ENCODE measurements at places on chromosomes 6 and 20.

- no peak for DNase-seq
These were observed 50.2 kb downstream of the TBC1D7 start for GRCh38 chr6:13278164-13278563.

DNA sequence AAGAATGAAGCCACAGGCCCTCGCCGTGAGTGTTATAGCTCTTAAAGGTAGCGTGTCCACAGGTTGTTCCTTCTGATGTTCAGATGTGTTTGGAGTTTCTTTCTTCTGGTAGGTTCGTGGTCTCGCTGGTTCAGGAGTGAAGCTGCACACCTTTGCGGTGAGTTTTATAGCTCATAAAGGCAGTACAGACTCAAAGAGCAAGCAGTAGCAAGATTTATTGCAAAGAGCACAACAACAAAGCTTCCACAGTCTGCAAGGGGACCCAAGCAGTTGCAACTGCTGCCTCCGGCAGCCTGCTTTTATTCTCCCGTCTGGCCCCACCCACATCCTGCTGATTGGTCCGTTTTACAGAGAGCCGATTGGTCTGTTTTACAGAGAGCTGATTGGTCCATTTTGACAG lies 5.2 kb downstream of the HIVEP1 start:
- DNase-seq, result no peak

GRCh38 chr6:117771403-117771802 lies 96.1 kb downstream of the NUS1 start:
- DNase-seq, result no peak

DNA sequence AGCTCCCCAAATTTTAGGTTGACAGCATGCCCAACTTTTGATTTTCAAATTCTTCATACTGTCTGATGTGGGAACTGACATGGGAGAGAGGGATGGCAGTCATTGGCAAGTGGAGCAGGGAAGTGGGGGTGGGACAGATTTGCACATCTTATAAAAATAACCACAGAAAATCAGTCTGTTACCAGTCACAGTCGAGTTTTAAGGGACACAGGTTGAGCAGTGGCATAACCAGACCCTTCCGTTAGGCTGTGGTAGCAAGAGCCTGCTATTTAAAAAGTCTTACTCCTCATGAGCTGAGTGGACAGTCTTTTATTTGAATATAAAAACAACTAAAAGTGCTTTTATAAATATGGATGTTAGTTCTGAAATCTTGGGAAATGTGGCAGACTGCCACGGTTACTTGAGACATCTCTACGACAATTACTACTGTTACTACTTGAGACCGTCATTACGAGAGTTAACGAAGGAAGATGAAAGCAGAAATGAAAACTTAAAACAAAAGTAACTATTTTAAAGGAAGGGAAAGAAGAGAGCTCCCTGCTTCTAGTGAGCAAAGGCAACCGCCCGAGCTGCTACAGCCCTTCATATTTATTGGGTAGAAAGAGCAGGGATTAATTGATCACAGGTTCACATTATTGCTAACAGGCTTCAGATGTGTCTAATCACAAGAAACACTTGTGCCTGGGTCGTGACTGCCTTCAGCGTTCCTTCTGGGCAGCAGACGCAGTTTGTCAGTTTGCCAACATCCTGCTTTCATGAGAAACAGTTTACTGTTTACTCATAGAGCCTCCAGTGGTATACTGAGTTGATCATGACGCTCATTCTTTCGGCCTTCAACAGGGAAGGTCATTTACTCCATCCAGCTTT lies 71.3 kb downstream of the EFHC1 start:
- DNase-seq, result no peak

GRCh38 chr20:53642196-53643030 lies 48.8 kb upstream of the ZNF217 start:
- no peak for DNase-seq

GRCh38 chr6:142551274-142551811 lies 249.5 kb downstream of the ADGRG6 start:
- DNase-seq, result no peak

GRCh38 chr6:138502546-138502945 lies 3.3 kb upstream of the NHSL1 start:
- DNase-seq, result no peak

DNA sequence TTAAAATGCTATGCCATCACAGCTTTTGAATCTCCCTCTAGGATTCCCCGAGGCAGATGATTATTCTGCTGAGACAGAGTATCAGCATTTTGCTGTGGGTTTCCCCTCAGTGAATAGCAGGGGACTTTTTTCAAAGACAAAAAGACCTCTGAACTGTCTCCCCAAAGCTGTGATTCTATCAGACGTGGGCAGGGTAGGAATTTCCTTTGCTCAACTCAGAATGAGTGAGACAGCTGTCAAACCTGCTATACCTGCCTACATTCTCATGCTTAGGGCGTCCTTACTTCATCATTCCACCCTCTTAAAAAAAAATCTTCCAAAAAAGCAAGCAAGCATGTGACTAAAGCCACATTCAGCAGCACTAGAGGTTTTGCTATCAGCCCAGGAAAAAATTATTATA lies 147.6 kb upstream of the FAM83B start:
- no peak for DNase-seq

DNA sequence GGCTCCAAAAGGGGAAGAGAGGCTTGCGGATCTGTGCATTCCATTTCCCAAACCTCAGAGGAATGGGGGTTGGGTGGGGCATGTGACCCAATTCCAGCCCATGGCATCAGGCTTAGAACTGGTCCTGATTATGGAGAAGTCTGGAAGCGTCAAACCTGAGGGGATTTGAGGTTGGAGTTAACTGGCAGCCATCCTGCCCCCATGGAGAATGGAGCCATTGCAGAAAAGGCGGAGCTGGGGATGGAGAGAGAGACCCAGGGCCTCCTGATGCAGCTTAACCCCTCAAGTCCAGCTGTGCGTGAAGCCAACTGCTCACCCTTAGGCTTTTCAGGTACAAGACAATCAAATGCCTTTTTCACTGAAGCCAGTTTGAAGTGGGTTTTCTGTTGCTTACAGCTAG lies 9.9 kb upstream of the SDCBP2 start:
- DNase-seq, result no peak

DNA sequence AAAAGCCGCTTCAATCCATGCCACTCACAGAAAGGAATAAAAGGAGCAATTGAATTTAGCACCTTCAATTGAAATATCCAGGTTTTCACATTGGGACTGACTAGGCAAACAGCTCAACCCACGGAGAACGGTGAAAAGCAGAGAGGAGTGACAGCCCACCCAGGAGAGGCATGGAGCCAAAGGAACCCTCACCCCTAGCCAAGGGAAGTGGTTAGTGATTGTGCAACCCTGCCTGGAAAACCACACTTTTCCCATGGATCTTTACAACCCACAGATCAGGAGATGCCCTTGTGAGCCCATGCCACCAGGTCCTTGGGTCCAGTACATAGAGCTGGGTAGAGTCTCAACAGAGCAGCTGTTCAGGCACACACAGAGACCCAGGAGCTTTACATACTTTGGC lies 911.8 kb downstream of the EPHA7 start:
- no peak for DNase-seq

DNA sequence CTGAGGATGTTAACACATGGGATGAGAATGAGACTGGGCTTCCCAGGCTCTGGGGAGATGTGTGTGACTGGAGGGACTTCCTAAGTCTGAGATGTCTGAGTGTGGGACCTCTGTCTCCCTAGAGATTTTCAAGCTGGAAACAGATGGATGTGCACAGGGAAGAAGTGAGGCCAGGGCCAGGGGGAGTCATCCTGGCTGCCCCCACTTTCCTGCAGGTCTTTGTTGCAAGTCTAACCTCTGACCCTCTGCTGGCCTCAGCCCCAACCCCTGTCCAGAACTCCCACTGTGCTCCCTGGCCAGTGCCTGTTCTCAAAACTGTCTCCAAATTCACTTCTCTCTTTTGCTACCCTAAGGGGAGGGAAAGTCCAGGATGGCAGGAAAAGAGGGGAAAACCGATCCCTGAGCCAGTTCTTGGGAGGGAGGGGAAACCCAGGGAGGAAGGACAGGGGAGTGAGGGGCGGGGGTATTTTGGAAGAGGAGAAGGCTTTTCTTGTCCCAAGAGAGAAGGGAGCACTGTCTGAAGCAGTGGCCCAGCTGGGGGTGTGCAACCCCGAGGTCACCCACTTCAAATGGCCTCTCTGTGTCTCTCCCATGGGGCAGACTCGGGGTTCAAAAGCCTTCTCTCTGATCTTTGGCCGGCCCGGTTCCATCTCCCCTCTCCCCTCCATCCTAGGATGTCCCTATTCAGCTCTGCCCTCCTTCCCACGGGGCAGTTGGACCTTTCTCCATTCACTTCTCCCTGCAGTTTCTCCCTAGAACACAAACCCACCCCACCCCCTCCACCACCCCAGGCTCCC lies 3.1 kb downstream of the PPP1R18 start:
- no peak for DNase-seq

GRCh38 chr20:47392721-47393073 lies 36.2 kb upstream of the ZMYND8 start:
- no peak for DNase-seq

GRCh38 chr6:117074672-117075071 lies 190.7 kb upstream of the VGLL2 start:
- DNase-seq, result no peak

- no peak for DNase-seq
These were observed 21.4 kb downstream of the TTBK1 start for GRCh38 chr6:43264599-43265145.

GRCh38 chr6:166365221-166365620 lies 17.5 kb downstream of the MPC1 start:
- DNase-seq, result no peak

DNA sequence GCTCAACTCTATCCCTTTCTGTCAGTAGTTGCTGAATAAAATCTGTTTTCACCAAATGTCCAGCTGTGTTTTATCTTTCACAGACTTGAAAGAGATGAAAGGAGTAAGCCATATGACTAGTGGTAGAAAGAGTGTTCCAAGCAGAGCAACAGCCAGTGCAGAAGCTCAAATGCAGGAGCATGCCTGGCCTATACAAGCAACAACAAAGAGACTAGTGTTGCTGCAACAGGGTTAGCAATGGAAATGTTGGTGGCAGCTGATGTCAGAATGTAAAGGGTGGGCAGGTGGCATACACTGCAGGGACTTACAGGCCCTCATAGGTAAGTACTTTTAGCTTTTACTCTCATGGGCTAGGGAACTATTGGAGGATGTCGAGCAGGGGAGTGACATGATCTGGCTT lies 5.2 kb upstream of the HINT3 start:
- no peak for DNase-seq

GRCh38 chr20:50837532-50838321 lies 42.9 kb downstream of the BCAS4 start:
- no peak for DNase-seq

GRCh38 chr6:25730907-25731306 lies 23.6 kb upstream of the SLC17A4 start:
- DNase-seq, result no peak

- DNase-seq, result no peak
These were observed 9.8 kb downstream of the MAPK13 start for GRCh38 chr6:36139991-36140710.

DNA sequence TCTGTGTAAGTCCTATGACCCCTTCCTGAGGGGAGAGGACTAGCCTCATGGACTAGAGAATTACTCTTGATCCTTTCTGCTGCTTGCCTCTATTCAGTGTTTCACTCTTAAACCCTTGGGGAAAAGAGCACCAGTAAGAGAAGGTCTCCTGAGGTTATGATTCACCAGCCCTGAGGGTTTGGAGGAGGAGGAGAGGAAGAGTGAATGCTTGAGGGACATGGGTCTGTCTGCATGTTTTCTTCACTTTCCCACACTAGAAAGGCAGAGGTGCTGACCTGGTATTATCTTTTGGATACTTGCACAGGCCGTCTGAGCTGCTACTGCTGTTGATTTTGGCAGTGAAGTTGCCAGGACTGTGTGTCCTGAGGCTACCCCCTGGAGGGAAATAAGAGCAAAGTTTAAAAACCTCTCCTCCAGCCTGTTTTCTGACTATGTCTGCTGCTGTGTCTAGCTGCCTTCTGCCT lies 78.3 kb downstream of the CD109 start:
- no peak for DNase-seq

All from activated T-helper 1 cell treated with anti-CD3 and anti-CD28 coated beads, Interleukin-2, amount 50 U/mL, for 16 hours (primary cell).